Activated T-cell treated with anti-CD3 and anti-CD28 coated beads, Interleukin-2, amount 50 U/mL, for 72 hours (primary cell): ENCODE measurements at places on chromosomes 1 and 21. TPM values are rescaled to one million over a fixed set of nuclear protein-coding genes. Genes with fewer than 3 reads are reported as not detected.

SELENBP1 gene
- not detected for total RNA-seq

LENEP gene
- total RNA-seq: 2.3 TPM

SLAMF9 gene
- total RNA-seq: not detected

KCNN3 gene
- total RNA-seq: 0.42 TPM

HSD11B1 gene
- total RNA-seq: 2.1 TPM

DRAXIN gene
- total RNA-seq: 0.12 TPM

RNF187 gene
- 339 TPM for total RNA-seq

CDA gene
- not detected for total RNA-seq

KIF26B gene
- total RNA-seq: 0.34 TPM

DNAI4 gene
- total RNA-seq: 3.1 TPM

ROR1 gene
- not detected for total RNA-seq

CASZ1 gene
- 15.5 TPM for total RNA-seq

FMO2 gene
- total RNA-seq: not detected

HCRTR1 gene
- total RNA-seq: not detected

ADCY10 gene
- 0.12 TPM for total RNA-seq

PPM1J gene
- 1.3 TPM for total RNA-seq

LHX4 gene
- total RNA-seq: not detected

PI4KB gene
- total RNA-seq: 71.4 TPM

AVPR1B gene
- total RNA-seq: not detected

MXRA8 gene
- 1.6 TPM for total RNA-seq

GJB3 gene
- total RNA-seq: not detected

OR2T35 gene
- not detected for total RNA-seq

PADI2 gene
- 0.10 TPM for total RNA-seq

DSCAM gene
- total RNA-seq: not detected

SMIM1 gene
- total RNA-seq: 3.4 TPM

TPTE gene
- total RNA-seq: not detected

OR2L8 gene
- total RNA-seq: not detected

CFHR3 gene
- total RNA-seq: not detected

HES3 gene
- total RNA-seq: not detected

NR1I3 gene
- not detected for total RNA-seq

DENND2D gene
- total RNA-seq: 134 TPM

NEGR1 gene
- not detected for total RNA-seq

PTCH2 gene
- 3.2 TPM for total RNA-seq

KLF17 gene
- total RNA-seq: not detected

GBP6 gene
- total RNA-seq: 2.8 TPM

SPOCD1 gene
- total RNA-seq: 1.0 TPM

CDC7 gene
- 45.3 TPM for total RNA-seq

GBP1 gene
- 58.9 TPM for total RNA-seq

COL6A1 gene
- total RNA-seq: 2.8 TPM

TRAF5 gene
- total RNA-seq: 28.8 TPM

CELA2B gene
- not detected for total RNA-seq

CACNA1E gene
- not detected for total RNA-seq

MRPS21 gene
- total RNA-seq: 74.8 TPM

KMO gene
- 0.21 TPM for total RNA-seq

TM2D1 gene
- total RNA-seq: 35.3 TPM

DYNLT5 gene
- total RNA-seq: not detected

PRELP gene
- not detected for total RNA-seq

ACKR1 gene
- total RNA-seq: not detected

LRRC71 gene
- not detected for total RNA-seq

WLS gene
- total RNA-seq: not detected

LZIC gene
- 22.7 TPM for total RNA-seq

FAM72C gene
- total RNA-seq: 3.5 TPM

RHD gene
- not detected for total RNA-seq

OR2T11 gene
- total RNA-seq: not detected

ACTL8 gene
- total RNA-seq: not detected

PCP4L1 gene
- 1.2 TPM for total RNA-seq

CYP2J2 gene
- 0.76 TPM for total RNA-seq

DPT gene
- not detected for total RNA-seq

TTC39A gene
- 0.77 TPM for total RNA-seq

OXCT2 gene
- total RNA-seq: 2.9 TPM
